PC-9 (cell line): ENCODE measurements at places on chromosomes 1 and 21. TPM values are rescaled to one million over a fixed set of nuclear protein-coding genes. Genes with fewer than 3 reads are reported as not detected.

GRCh38 chr1:22431965-22432364 is 19.7 kb upstream of the ZBTB40 start:
- no peak overlapping the region for H3K4me3 ChIP-seq
- H3K4me1 ChIP-seq: no peaks in the 10 kb centered on the region
- no peaks in the 10 kb centered on the region for H3K27me3 ChIP-seq
- no peak overlapping the region for H3K27ac ChIP-seq
- DNase-seq: no peak
- H3K36me3 ChIP-seq: no peaks in the 10 kb centered on the region

PDZK1IP1 gene
- 6.2 and 8.5 TPM in 2 replicates for total RNA-seq

SUCO gene
- total RNA-seq: 31.2 and 34.0 TPM in 2 replicates

GRCh38 chr1:100482167-100482566 is 55.8 kb upstream of the GPR88 start:
- DNase-seq: no peak
- H3K36me3 ChIP-seq: no peaks in the 10 kb centered on the region
- 0 out of 2 replicates have a peak, but pooled peaks cover 6% of the 10 kb centered on the region for H3K4me1 ChIP-seq
- no peaks in the 10 kb centered on the region for H3K27me3 ChIP-seq

DNA sequence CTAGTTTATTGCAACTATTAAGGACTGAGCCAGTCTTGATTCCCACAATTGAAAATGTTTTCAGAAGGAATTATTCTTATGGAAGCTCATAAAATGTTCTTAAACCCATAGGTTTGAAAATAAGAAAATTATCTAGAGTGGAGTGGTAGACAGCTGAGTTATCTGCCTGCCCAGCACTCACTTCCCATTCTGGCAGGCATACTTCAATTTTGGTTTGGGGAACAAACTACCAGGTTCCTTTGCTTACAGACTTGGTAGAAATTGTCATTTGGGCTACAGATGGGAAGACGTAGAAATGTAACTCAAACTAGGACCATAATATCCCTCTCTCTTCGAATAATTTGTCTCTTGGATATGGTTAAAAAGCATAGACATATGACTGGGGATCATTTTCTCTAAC is 18.4 kb downstream of the JUN start:
- H3K4me1 ChIP-seq: peaks cover 21% of the 10 kb centered on the region
- H3K27ac ChIP-seq: no peak overlapping the region
- no peaks in the 10 kb centered on the region for H3K27me3 ChIP-seq
- no peak for DNase-seq
- H3K36me3 ChIP-seq: no peaks in the 10 kb centered on the region
- no peak overlapping the region for H3K4me3 ChIP-seq

DNA sequence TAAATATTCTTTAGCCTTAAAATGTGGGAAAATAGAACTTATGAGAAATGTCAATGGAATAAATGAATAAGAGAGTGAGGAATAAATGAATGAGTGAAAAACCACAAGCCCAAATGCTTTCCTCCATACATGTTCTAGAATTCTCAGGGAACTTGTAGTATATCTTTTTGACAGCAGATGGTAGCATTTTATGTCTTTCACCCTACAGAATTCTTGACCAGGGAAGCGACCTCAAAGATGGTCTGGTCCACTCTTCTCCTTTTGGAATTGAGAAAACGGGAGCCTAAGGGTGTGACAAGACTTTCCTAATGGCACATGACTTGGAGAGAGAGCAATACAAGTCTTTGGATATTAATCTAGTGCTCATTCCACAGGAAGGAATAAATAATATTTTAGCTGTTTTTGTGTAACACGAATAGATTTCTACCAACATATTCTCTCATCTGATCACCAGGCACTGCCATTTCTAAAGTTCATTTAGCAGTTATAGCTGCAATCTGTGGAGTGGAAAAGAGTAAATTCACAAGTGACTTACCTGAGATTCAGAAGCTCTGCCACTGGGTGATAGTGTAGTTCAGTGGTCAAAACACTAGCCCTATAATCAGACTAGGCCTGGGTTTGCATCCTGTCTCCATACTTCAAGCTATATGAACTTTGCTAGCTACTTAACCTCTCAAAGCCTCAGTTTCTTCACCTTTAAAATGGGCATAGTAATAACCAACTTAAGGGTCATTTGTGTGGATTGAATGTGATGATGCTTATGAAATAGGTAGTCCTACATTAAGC is 15.0 kb upstream of the F5 start:
- no peak overlapping the region for H3K4me3 ChIP-seq
- H3K36me3 ChIP-seq: no peaks in the 10 kb centered on the region
- no peaks in the 10 kb centered on the region for H3K4me1 ChIP-seq
- no peak overlapping the region for H3K27ac ChIP-seq
- DNase-seq: no peak
- no peaks in the 10 kb centered on the region for H3K27me3 ChIP-seq

- no peak within 1 kb of the TSS for H3K4me3 ChIP-seq
- DNase-seq: peak; percentile 35
- H3K27me3 ChIP-seq: no peaks in the 10 kb centered on the region
- H3K4me1 ChIP-seq: no peaks in the 10 kb centered on the region
- no peaks in the 10 kb centered on the region for H3K36me3 ChIP-seq
- no peak within 1 kb of the TSS for H3K27ac ChIP-seq
Observed at GRCh38 chr1:11761988-11762406, at the start of gene C1orf167. TSS of gene C1orf167 (plus strand) at chr1:11762193. CDS start at chr1:11764401, 2,208 bp downstream.

CLDN19 gene
- total RNA-seq: not detected in 2 replicates

DNA sequence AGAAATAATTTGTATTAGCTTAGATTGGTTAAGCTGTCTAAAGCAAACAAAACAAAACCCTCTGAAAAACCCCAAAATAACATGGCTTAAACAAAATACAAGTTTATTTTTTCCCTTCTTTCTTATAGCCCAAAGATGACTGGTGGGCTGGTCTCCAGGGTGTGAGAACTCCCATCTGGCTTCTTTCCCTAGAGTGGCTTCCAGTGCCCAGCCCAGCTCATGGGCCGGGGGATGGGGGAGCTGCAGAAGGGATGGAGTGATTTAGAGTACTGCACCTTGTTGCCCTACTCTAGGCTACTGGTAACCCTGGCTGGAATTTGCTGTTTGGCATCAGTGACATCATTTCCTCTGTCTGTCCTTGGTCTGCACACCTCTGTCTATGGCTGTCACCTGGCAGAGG is 223.0 kb downstream of the PBX1 start:
- DNase-seq: no peak
- H3K36me3 ChIP-seq: 0 out of 2 replicates have a peak, but pooled peaks cover 7% of the 10 kb centered on the region
- H3K27ac ChIP-seq: no peak overlapping the region
- H3K27me3 ChIP-seq: no peaks in the 10 kb centered on the region

GRCh38 chr1:158310623-158311022 is 20.7 kb downstream of the CD1B start:
- DNase-seq: no peak
- H3K27ac ChIP-seq: no peak overlapping the region
- H3K36me3 ChIP-seq: no peaks in the 10 kb centered on the region
- H3K4me3 ChIP-seq: no peak overlapping the region
- H3K27me3 ChIP-seq: no peaks in the 10 kb centered on the region

DNA sequence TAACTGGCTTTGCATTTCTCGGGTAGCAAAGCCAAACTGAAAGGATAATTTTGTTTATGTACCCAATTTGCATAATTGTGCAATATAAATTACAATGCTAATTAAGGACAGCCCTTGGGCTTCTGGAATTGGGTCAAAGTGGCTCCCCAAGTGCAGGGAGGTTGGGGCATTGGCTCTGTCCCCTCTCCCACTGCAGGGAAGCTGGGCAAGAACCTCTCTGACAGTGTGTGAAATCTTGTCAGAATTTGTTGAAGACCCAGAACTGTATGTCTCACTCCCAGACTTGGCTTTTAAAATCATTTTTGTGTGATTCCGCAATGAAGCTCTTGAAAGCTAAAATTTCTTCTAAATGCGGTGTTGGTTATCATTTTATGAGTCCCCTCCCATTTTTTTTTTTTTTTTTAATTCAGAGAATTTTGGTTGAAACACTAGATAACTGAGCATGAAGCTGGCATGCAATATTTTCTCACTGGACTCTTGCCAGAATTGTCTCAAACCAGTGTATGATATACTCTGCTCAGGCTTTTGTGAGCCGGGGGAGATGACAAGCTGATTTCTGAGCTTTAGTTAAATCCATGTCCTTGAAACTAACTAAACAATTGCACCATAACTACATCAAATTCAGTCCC is 878.9 kb upstream of the CXADR start:
- H3K27me3 ChIP-seq: no peaks in the 10 kb centered on the region
- H3K36me3 ChIP-seq: no peaks in the 10 kb centered on the region
- no peak overlapping the region for H3K27ac ChIP-seq
- no peak for DNase-seq
- H3K4me3 ChIP-seq: no peak overlapping the region
- no peaks in the 10 kb centered on the region for H3K4me1 ChIP-seq

GRCh38 chr1:67853704-67854103 is 20.4 kb upstream of the GNG12 start:
- peaks cover 11% of the 10 kb centered on the region for H3K4me1 ChIP-seq
- peak; percentile 64 for DNase-seq
- no peak overlapping the region for H3K27ac ChIP-seq

BTBD8 gene
- total RNA-seq: 8.1 TPM in 2 replicates

MAEL gene
- total RNA-seq: not detected in 2 replicates

IGSF3 gene
- 27.8 and 30.1 TPM in 2 replicates for total RNA-seq

- no peak overlapping the region for H3K27ac ChIP-seq
- no peak for DNase-seq
- no peak overlapping the region for H3K4me3 ChIP-seq
Observed at GRCh38 chr1:3663999-3664699, 11.8 kb downstream of the TP73 start.

DNA sequence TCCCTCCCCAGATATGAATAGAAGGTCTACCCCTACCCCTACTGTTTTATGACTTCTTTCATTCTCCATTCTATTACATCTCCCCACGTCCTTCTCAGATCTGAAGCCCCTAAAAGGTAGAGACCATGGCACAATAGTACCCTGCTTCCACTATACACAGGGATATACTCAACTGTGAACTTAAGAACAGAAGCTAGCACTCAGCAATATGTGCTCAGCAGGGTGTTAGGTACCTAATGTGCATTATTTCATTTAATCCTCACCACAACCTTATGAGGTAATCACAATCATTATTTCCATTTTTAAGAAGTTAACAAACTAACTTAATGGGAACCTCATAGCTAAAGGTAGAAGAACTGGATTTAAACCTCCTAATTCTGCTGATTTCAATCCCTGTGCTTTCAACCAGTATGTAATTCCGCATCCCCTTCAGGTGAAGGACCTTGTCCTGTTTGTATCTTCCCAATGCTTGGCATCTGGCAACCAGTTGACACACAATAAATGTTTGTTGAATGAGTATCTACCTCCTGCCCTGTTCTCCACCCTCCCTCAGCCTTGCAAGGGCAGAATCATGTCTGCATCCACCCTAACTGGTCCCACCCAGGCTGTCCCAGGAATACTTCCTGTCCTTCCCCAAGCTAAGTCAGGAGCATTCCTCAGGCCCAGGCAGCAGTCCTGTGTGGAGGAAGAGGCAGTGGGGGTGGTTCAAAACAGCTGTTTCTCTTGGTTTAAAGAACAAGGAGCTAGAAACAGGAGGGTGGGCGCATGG is 6.5 kb downstream of the DENND2D start:
- no peak overlapping the region for H3K4me3 ChIP-seq
- H3K36me3 ChIP-seq: peaks cover 16% of the 10 kb centered on the region; the same call in 1 of the 2 replicates
- H3K27ac ChIP-seq: peak overlapping the region; percentile 79
- no peak for DNase-seq
- H3K4me1 ChIP-seq: peaks cover 48% of the 10 kb centered on the region

DNA sequence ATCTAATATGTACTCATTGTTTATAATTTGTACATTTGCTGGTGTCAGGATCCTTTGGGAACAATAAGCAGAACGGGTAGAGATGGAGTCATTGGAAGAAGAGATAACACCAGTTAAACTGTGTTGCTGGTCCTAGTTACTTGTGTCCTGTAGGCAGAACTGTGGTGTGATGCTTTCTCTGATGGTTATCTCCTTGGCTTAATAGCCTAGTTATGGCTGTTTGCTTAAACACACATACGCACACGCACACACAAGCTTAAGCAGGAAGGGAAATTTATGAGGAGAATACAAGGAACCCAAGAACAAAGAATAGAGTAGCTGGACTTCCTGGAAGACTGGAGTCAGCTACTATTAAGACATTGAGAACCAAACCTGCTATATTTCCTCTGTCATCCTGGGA is 5.7 kb upstream of the PKN2 start:
- no peak overlapping the region for H3K27ac ChIP-seq
- H3K4me3 ChIP-seq: no peak overlapping the region
- H3K36me3 ChIP-seq: no peaks in the 10 kb centered on the region
- DNase-seq: no peak
- H3K27me3 ChIP-seq: no peaks in the 10 kb centered on the region

DYNLT4 gene
- 2.8 and 4.3 TPM in 2 replicates for total RNA-seq

GRCh38 chr1:247906504-247907047 is 11.2 kb downstream of the OR2W3 start:
- no peaks in the 10 kb centered on the region for H3K36me3 ChIP-seq
- no peaks in the 10 kb centered on the region for H3K27me3 ChIP-seq
- H3K27ac ChIP-seq: no peak overlapping the region

ENAH gene
- 118 and 167 TPM in 2 replicates for total RNA-seq

GRCh38 chr1:79388694-79389361 is 382.3 kb upstream of the ADGRL4 start:
- H3K27ac ChIP-seq: no peak overlapping the region
- no peaks in the 10 kb centered on the region for H3K4me1 ChIP-seq
- peak; percentile 31 for DNase-seq
- no peaks in the 10 kb centered on the region for H3K36me3 ChIP-seq
- no peak overlapping the region for H3K4me3 ChIP-seq

DNA sequence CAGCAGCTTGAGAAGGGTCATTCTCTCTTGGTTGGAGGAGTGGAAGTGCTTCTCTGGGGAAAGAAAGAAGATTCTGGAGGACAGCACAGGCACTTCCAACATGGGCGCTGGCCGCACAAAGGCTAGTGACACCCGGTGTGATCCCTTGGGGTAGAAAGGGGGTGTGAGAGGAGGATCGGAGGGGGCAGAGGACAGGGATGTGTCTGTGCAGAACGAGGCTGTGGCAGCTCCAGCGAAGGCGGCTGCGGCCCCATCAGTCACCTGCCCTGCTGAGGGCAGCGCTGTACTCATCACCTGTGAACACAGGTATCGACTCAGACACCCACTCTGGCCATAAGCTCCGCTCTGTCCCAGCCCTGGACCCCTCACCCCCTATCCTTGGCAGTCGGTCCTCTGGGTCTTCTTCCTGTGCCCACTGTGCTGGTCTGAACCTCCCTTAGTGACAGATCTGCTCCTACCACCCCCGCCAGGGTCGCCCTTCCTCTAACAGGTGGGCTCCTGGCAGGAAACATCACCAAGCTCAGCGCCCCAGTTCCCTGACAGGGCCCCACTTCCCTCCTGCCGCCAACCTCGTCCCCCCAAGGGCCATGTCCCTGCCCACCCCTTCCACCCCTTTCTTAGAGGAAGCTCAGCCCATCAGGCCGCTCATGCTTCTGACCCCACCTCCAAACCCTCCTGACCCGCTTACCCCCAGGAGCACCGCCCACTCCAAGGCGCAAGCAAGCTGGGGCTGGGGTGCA is 20.1 kb downstream of the TP73 start:
- H3K27ac ChIP-seq: no peak overlapping the region
- no peaks in the 10 kb centered on the region for H3K36me3 ChIP-seq
- peaks cover 24% of the 10 kb centered on the region for H3K4me1 ChIP-seq
- no peak for DNase-seq
